ENCODE measurements at places on chromosomes 3 and 15.
A peak's percentile ranks its signal among the peaks of the same experiment; 100 is the strongest.

- peak; percentile 75 for DNase-seq
These were observed 521.3 kb upstream of the SEMA6D start for GRCh38 chr15:47196048-47196447.

- DNase-seq = no peak
These were observed 33.9 kb downstream of the FEM1B start for GRCh38 chr15:68311464-68311835.

- DNase-seq = peak; percentile 1
These were observed 2.7 kb downstream of the AMIGO3 start for GRCh38 chr3:49716691-49717210.

- DNase-seq = no peak
These were observed 28.2 kb upstream of the TRIM59 start for GRCh38 chr3:160477750-160478149.

GRCh38 chr3:160139291-160139690 is 85.9 kb upstream of the C3orf80 start:
- DNase-seq = no peak

- no peak for DNase-seq
These were observed 469.6 kb downstream of the EDEM1 start for GRCh38 chr3:5657106-5657505.

DNA sequence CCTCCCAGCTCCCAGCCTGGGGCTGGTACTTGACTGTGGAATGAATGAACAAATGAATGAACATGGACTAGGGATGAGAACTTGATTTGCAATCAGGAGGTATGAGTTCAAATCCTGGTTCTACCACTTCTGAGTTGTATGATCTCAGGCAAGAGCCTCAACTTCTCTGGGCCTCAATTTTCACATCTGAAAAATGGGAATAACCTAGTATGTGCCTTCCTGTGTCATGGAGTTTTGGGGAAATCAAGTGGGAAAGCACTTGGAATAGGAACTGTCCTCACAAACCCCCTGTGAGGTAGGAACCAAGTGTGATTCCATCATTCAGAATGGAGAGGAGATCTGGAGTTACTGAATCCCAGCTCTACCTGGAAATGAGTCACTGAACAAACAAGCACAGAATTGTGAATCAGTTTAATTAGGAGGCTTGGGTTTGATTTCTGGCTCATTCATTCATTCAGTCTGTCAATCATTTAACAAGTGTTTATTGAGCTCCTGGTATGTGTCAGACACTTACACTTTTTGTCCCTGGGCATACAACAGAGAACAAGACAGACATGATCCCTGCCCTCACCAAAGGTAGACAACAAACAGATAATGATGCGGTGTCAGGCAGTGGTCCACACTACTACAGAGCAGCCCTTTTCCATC is 29.7 kb downstream of the DNASE1L3 start:
- DNase-seq = no peak

GRCh38 chr15:101052031-101052620 is 133.0 kb downstream of the LRRK1 start:
- DNase-seq = peak; percentile 0

- no peak for DNase-seq
These were observed 53.3 kb upstream of the CCR4 start for GRCh38 chr3:32897981-32898623.

DNA sequence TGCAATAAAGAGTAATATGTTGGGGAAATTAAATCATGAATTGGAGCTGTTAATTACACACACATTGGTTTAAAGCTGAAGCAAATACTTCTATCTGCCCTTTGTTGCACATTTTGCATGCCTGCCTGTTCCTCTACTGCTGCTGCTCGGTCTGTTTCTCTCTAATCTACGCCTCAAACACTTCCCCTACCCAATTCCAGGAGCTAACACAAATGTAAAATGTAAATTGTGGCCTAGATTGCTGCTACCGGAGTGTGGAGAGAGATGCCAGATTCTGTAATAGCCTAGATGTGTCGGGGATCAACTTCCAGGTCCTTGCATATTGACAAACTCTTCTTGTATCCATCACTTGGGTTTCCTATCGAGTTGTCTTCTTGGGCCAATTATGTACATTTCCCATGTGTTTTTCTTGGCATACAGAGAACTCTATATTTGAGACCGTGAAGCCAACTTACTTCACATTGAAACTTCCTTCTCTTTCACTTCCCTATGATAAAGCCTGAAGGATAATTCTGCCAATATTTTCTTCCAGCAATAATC is 450.4 kb upstream of the NR2F2 start:
- no peak for DNase-seq

- no peak for DNase-seq
These were observed 20.7 kb downstream of the TATDN2 start for GRCh38 chr3:10268930-10269329.

DNA sequence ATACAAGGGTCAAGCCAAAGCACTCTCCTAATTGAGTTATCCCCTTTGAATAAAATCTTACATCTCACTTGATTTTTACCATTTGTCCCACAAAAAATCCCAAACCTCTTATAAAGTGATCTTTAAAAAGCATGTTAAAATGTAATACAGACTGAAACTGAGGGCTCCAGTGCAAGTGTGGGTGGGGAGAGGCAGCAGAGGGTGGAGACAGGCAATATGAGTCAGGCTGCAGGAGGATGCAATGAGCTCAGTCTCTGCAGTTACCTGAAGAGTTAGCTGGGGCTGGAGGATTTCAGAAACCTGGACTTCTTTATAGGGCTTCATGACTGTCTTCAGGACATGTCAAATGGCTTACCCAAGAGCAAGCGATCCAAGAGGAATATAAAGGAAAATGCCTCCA is 14.2 kb upstream of the COLQ start:
- no peak for DNase-seq

DNA sequence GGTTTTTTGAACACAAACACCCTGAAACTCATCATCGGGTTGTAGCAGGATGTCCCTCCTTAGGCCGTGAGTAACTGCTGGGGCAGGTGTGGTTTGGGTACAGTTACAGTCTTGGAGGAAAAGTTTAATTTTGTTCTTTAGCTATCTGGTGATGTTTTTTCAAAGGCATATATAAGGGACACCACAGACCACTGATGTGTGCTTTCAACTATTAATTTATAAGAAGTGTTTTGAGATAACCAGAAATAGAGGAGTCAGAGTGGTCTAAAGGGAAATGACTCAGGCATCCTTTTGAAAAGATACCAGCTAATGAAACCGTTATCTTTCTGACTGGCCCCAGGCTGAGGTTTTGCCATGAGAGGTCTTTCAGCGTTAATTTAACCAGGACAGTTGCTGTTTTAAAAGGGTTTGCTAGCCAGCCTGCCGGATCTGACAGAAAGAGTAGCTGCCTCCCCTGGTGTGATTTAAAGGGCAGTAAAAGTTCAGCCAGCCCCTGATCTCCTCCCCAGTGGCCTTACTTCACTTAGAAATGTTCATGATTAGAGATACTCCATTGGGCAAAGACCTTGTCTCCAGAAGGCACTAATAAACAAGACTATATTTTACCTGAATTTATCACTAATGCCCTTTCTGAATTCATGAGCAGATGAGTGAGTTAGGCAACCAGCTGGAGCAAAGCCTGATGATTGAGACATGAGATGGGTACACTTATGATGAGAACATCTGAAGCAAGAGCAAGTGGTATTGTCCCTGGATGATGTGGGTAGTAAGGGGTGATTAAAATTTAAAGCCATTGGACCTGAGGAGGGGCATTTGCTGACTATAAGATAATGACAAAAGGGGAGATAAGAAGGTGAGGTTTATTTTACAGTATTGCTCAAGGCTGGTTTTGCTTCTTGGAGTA is 482.5 kb upstream of the TBL1XR1 start:
- no peak for DNase-seq

DNA sequence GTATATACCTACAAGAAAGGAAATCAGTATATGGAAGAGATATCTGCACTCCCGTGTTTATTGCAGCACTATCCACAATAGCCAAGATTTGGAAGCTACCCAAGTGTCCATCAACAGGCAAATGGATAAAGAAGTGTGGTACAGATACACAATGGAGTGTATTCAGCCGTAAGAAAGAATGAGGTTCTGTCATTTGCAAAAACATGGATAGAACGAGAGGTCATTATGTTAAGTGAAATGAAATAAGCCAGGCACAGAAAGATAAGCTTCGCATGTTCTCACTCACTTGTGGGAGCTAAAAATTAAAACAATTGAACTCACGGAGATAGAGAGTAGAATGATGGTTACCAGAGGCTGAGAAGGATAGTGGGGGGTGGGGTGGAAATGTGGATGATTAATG is 53.1 kb downstream of the FAM81A start:
- no peak for DNase-seq
